Activated naive CD4-positive, alpha-beta T cell (primary cell): ENCODE measurements at places on chromosomes 5 and 9.

DNA sequence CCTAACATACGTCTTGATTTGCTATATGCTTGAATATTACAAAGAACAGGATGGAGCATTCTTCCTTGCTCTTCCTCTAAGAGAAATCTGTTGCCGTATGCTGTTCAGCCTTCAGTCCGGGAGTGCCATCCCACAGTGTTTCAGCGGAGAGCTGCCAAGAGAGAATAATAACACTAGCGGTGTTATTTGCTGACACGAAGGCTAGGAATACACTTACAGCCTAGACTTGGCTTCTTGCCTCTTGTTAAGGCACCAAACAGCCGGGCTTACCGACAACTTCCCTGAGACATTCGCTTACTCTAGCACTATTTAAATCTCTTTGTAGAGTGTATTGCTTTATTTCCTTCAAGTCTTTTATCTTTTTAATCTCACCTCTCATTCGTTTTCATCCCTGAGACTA is 31.4 kb downstream of the KCTD16 start:
- DNase-seq: no peak

DNA sequence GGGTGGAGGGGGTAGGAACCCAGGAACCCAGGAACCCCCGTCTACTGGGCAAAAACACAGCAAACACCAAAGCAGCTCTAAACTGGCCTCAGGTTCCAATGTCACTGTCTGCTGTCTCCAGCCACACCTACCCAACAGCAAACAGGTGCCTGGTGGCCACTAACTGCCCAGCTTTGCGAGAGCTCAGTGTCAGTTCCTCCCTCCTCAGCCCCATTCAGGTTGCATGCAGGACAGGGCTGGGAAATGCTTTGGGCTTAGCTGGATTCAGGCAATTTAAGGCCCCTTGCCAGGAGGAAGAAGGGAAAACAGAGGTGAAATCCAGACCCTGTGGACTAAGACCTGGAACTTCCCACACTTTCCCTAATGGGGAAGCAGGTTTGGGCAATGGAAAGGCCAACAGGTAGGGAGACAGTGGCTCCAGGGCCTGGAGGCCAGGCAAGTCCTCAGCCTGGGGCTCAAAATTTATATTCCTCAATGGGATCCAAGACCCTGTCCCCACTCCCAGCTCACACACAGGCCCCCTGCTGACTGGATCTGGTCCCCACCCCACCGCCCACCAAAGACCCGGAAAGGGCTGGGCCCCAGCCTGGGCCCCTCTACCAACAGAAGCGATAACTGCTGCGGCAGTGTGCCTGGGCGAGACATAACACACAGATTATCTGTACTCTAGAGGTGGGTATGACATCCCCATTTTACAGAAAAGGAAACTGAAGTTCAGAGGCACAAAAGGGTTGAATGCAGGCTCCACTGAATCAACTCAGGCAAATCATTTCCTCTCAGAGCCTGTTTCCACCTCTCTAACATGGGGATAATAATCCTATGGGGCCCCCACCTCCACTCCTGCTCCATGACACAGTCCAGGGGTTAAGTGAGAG is 3.5 kb downstream of the EEIG1 start:
- DNase-seq: no peak

GRCh38 chr9:30799527-30800101 is 1584.8 kb upstream of the ACO1 start:
- no peak for DNase-seq

DNA sequence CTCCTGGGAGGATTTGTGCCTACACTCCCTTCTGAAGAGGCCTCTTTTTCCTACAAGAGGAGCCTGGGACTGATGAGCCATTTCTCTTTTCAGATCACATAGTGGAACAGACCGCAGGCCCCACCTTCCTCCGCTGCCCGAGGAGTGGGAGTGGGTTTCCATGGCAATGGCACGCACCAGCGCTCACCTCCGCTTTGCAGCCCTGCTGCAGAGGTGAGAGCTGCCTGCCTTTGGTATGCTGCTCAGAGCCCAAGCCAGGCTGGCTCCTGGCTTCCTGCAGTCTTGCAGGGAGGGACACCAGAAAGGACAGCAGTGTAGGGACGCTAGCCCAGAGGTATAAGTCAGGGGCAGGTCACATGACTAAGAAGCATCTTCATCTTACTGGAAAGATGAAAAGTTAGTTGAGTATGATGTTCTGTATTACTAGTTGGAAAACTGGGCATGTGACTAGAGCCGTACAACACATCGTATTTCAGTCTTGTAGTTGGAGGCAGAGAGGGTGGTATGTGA is 12.4 kb downstream of the PTTG1 start:
- no peak for DNase-seq

DNA sequence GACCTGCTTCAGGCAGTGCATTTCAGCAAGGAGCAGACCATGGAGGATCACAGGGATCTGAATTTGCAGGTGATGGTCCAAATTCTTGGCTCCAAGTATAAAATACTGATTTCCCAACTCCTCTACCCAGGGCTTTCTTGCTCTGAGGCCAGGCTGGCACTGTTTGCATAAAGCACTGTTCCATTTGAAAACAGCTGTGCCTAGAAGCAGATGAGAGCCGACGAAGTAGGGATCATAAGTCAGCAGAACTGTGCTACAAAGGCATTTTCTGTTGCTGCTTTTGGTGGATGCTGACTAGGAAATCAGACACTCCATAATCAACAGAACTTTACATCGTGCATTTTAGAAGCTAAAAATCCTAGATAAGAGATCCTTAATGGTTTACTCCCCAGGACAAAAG is 126.4 kb downstream of the MAT2B start:
- no peak for DNase-seq

DNA sequence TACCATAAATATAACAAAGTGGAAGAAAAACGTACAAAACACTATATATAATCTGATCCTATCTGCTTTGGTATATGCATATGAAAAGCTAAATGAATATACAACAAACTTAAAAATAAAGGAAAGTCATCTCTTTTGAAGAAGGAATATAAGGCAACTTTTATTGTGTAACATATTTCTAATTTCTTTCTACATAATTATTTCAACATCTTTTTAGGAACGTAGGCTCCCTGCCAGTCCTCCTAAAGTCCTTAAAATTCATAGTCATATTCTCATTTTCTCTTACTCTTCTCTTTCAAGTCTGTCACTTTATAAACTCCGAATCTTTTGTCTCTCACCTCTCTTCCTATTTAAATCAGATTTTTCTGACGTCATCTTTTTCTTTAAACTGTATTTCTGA is 9.6 kb downstream of the DEPDC1B start:
- DNase-seq: no peak

DNA sequence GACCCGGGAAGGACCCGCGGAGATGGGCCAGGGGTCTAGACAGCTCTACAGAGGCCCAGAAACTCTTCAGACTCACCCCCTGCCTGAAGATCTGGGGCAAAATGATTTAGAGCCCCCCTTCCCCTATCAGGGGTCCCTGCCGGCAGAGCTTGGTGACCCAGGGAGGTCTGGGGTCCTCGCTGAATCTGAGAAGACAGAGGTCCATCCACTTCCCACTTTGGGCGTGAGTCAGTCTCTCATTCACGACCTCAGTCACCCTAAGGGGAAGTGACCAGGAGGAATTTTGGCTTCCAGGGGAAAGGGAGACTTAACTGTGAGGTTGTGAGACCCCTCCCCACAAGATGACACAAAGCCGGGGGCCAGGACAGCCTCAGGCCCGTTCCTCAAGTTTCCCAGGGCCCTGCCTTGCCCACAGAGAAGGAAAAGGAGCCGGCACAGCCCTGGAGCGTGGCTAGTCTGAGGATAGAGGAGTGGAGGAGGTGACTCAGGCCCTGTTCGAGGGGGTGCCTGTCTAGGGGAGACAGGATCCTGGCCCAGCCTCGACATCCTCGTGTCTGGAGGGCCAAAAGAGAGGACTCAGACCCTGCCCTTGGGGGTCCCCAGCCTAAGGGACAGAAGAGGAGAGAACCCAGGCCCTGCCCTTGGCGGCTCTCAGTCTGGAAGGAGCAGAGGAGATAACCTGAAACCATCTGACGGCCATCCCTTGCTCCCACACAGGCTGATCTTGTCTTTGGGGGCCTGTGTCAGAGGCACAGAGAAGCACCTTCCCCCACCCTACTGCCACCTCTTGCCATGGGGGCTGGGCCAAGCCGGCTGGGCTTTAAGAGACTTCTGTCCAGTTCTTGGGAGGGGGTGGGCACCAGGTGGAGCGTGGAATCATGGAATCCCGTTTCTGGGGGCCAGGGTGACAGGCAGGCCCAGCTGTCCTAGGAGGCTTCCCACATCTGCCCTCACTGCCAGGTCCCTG is 889 bp downstream of the PDLIM4 start:
- no peak for DNase-seq

GRCh38 chr9:9612755-9613154 is 1000.0 kb downstream of the PTPRD start:
- DNase-seq: no peak

DNA sequence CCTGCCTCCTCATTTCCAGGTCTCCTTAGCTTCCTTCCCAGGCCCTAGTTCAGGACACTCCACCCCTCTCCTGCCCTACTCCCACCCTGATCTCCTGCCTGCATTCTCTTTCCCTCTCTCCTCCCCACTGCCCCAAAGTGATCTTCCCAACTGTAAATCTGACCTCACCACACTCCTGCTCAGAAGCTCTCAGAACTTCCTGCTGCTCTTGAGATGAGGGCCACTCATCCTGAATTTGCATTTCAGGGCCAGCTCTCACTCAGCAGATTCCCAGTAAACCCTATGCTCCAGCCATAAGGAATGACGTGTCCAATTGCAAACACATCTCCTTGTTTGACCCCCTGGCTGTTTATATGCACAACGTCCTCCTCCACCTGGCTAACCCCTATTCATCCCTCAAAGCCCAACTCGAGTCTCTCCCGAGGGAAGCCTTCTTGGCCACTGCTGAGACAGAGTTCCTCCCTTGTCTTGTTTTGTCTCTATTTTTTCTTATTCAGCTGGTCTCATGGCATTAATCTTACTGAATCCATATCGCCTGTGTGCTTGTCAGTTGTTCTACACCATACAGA is 95.0 kb downstream of the NSG2 start:
- DNase-seq: no peak

DNA sequence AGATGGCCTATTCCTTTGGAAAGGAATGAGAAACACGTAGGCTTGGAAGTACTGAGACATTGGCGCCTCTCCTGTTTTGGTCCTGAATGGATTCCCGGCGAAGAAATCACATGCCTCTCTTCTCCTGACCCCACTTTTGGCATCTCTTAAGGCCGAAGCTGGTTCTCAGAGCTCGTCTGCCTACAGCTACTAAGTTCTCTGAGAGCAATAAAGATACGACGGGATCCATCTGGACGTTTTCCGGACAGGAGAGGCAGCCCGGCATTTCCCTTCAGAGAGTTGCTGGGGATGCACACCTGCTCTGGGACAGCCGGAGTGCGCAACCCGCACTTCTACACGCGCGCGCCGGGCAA is 336.8 kb upstream of the PUM3 start:
- DNase-seq: no peak

GRCh38 chr9:83651558-83651957 is 28.6 kb downstream of the IDNK start:
- no peak for DNase-seq

GRCh38 chr5:68250661-68251298 is 35.2 kb downstream of the PIK3R1 start:
- no peak for DNase-seq
